ENCODE measurements at places on chromosomes 7 and 10. TPM values are rescaled to one million over a fixed set of nuclear protein-coding genes. Genes with fewer than 3 reads are reported as not detected.

The NUPR2 gene
- total RNA-seq: not detected

The NXPH1 gene
- total RNA-seq: not detected

The KLLN gene
- total RNA-seq: 0.92 TPM

The FBXL13 gene
- 13.3 TPM for total RNA-seq

The LBX1 gene
- not detected for total RNA-seq
